ENCODE measurements at places on chromosomes 7 and 10.

DNA sequence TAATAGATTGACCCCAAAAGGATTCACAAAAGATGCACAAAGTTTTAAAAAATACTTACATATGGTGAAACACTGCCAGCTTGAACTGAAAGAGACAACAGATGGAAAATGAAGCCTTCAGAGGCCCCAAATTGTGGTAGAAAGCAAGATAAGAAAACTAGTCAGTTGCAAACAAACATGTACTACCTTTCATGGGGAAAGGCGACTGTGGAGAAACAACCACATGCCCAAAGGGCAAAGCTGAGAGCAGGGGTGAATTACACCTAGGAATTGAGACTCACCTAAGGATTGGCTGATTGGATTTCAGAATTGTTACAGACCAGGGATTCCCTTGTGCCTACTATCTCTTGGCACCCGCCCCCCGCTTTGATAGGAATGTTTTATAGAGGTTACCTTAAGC, 13.1 kb downstream of the EPC1 start:
- DNase-seq = no peak

GRCh38 chr7:63521-64021, 128.8 kb upstream of the FAM20C start:
- no peak for DNase-seq

- DNase-seq = no peak
These were observed 93.5 kb upstream of the DIP2C start for GRCh38 chr10:782751-783648.

GRCh38 chr7:22420973-22421635, 64.2 kb upstream of the RAPGEF5 start:
- no peak for DNase-seq

DNA sequence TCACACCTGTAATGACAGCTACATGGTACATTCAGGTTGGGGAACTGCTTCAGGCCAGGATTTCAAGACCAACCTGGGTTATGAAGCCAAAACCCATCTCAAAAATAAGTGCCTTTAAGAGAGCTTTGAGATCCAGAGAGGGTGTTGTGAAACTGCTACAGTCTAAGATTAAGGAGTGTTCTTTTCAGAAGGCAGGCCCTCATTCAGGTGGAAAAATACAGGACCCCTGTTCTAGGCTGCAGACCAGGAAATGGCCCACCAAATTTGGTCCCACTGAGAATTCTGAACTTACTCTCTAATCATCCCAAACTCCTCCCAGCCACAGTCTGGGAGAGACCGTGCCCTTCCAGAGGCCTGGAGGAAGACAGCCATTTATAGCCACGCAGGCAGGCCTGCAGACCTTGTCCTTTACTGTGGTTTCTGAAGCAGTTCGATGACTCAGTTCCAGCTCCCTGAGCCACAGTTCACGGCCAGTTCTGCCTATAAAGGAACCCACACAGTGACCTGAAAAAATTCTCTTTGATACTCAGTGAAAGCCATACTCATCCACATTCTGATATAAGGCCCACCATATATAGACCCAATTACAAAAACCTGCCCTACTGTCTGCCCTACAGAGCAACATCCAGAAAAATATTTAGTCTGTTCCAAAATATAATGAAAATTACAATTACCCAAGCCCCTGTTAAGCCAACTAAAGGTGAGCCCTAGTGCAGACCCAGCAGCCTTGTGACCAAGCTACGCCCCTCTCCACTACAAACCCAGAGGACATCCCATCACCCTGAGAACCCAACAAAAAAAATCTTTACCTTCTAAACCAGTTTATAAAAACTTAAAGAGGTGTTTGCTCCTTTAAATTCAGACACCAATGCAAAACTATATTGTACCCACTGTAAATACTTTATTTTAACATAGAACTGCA, 21.2 kb downstream of the ZNF680 start:
- DNase-seq = peak; percentile 77

GRCh38 chr7:2142386-2142785, 90.4 kb downstream of the MAD1L1 start:
- DNase-seq = no peak

DNA sequence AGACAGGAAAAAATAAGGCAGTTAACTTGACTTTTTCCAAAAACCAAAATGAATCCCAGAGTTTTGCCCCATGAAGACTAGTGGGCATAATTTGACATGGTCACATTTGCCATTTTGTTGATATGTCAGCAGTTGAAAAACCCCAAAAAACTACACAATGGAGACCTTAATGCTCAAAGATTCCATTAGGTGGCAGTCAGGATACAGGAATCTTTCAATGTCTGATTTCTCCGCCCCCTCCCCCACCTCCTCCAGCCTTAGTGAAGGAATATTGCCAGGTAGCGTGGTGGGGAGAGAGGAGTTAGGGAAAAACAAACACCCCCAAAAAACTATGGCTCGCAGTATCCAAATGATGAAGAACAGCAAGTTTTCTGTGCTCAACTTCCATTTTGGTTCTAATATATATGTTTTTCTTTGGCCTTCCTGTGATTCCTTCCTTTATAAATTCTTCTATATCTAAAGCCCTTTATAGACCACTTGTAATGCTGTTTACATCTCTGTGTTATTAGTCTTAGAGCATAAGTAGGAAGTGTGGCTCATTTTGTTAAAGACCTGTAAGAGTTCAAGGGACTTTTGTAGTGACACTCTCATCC, 6.7 kb upstream of the SMNDC1 start:
- peak; percentile 47 for DNase-seq

DNA sequence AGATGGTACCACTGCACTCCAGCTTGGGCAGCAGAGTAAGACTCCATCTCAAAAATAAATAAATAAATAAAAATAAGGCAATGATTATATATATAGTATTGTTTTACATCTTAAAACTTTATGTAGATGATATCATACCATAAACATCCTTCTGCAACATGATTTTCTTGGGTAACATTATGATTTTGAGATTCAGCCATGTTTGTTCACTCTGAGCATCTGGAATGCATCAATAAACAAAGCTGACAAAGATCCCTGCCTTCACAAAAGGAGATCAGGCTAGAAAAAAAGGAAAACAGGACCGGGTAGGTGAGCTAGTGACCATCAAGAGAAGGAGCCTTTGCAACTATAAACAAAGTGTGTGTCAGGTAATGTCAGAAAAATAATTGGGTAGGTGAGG, 31.9 kb upstream of the KAT6B start:
- DNase-seq = no peak

- DNase-seq = no peak
These were observed 30.0 kb downstream of the ADGRA1 start for GRCh38 chr10:133117688-133118071.

- no peak for DNase-seq
These were observed 99.6 kb downstream of the CHST15 start for GRCh38 chr10:123993534-123994416.

All from mammary epithelial cell (primary cell).